ENCODE measurements at places on chromosomes 2 and 18.

- DNase-seq: no peak
Observed at GRCh38 chr2:151544449-151544848, 134.7 kb downstream of the RIF1 start.

DNA sequence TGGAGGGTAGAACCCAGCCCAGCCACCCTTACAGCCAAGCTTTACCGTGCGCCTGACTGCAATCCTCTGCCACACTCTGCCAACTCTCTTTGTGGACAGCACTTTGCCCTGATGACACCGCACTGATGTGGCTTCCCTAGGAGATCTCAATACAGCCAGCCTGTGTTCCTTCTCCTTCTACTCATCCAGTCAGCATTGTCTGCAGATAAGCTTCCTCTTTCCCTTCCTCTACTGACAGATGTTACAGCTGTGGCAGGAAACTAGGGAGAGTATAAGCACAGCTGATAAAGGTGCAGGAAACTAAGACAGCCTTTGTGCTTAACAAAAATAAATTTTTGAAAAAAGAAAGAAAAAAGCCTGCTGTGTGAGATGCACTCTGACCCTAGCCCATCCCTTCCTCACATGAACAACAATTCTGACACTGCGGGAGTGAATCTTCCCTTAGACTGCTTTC, 25.0 kb downstream of the CEP68 start:
- no peak for DNase-seq

DNA sequence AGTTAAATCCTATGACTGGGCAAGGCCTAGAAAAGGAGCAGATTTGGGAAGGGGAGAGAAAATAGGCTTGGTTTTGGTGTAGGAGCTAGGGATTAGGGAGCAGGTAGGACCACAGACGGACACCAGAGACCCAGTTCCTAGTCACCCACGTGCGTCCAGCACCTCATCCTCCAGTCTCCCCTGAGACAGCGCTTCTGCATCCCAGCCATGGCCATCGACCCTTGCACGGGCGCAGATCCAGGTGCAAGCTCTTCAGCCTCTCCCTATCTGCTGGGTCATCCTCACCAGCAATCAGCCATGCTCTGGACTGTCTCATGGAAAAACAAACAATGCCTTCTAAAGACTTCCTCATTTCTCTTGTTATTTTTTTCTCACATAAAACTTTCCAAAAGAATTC, 246.8 kb upstream of the RAB6C start:
- no peak for DNase-seq

DNA sequence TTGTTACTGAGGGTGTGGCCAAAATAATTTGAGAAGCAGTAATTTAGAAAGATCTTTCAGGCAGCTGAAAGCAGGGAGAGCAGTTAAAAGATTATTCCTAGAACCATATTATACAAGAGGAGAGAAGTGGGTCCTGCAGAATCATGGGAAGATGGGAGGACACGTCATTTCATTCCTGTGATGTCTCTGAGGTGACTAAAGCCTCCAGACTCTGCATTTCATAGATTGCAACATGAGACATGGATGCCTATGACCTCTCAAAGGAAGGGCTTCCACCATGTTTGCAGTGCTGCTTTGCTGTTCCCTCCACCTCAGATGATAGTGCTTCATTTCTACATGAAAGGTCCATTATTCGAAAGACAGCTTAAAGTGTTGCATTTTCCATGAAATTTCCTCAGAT, 788.4 kb downstream of the TSN start:
- DNase-seq: no peak

DNA sequence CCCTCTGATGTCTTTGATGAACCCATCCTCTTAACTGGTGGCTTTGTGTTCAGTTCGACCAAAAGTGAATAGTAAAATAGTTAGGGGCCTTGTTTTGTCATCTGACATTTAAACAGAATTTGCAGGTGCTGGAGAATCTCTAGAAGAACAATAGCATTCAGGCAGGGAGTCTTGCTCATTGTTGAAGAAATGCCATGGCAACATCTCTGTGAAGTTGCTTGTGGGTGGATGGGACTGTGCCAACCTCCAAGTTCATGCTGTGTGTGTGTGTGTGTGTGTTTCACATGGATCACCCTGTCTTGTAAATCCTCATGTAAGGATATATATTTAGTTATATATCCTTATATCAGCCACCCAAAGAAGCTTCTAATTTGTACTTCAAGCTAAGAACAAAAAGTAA, 66.7 kb downstream of the SKA1 start:
- no peak for DNase-seq

DNA sequence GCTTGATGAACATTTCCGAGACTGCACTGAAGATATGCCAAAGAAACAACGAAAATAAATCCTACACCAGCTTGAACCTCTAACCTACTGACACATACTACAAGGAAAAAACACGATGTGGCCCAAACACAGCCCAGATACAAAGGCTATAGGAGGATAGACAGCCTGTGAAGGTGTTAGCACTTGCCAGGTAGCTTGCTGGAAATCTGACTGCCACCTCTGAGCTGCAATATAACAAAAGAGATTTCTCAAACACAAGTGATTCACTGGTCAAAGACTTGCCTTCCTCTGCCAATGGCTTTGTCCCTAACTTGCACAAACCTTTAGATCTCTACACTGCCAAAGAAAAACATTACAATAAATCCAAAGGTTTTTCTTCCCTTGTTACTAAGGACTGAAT, 21.1 kb downstream of the CFAP210 start:
- no peak for DNase-seq

DNA sequence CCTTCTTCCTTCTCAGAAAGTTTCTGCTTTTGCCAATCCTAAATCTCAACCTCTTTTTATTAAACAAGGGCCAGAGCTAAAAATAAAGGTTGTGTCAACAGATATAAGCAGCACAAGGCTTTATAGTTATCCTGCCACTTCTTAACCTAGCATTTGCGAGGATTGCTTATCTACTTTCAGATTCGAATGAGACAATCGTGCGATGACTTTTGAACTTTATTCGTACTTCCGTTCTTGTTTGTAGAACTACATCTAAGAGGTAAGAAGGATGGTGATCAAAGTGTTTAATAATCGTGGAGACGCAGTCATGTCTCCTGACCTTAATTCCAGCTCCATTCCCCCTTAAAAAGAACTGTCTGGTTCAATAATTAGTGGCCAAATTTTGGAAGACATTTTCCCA, 578.6 kb downstream of the PIK3C3 start:
- DNase-seq: no peak

GRCh38 chr2:29021886-29022285, 40.8 kb downstream of the TOGARAM2 start:
- DNase-seq: no peak

- no peak for DNase-seq
Observed at GRCh38 chr18:57095884-57096283, 51.0 kb upstream of the BOD1L2 start.

DNA sequence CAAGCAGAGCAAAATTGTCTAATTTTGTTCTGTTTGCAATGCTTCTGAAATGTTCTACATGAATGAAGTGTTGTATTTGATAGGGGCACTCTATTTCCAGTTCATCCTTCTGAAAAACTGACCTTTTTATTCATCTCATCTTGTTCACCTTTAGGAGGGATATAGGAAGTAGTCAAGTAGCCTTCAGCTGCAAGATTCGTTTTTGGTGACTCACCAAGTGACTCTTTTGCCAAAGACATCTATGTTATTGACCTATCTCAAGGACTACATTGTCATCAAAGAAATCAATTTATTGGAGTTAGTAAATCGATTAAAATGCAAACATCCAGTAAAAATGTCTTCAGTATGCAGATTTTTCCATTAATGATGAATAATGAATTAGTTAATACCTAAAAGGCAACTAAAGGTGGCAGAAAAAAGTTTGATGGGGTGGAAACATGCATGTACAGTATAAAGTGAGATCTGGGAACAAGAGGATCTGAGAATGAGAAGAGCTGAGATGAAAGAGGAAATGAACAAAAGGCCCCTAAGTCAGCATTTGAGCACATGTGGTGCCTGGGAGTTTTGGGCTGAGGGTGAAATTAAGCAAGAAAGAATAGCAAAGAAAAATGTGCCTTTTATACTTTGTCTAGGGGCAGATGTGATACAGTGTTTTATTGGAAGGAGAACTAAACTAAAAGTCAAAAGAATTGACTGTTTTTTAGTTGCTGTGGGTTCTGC, 255.1 kb upstream of the LINC00305 start:
- no peak for DNase-seq

DNA sequence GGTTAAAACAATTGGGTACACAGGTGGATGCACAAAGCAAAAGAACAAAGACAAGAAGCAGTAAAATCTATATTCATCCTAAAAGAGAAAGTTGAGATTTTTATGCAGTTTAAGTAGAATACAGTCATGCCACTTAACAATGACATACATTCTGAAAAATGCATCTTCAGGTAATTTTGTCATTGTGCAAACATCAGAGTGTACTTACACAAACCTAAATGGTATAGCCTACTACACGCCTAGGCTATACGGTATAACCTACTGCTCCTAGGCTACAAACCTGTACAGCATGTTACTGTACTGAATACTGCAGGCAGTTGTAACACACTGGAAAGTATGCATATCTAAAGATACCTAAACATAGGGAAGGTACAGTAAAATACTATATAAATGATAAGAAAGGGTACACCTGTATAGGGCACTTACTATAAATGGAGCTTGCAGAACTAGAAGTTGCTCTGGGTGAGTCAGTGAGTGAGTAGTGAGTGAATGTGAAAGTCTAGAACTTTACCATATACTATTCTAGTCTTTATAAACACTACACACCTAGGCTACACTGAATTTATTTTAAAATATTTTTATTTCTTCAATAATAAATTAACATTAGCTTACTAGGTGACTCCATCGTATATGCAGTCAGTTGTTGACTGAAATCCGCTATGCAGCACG, 132.9 kb downstream of the BARD1 start:
- DNase-seq: no peak

DNA sequence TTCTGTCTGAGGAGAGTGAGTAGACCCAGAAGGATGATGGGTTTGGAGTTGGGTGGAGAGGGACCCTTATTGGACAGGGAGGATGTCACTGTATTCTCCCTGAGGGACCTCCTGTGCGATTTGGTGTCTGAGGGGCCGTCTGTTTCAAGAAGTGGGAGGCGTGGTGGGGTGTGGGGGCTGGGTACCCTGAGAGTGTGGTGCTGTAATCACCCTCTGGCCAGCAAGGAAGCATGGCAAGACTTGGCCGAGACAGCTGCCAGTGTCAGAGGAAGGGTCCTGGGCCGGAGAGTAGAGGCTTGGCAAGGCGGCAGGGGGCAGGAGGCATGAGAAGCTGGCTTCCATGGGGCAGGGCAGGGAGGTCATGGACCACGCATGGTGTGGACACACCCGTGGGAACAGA, 43.1 kb downstream of the CTIF start:
- DNase-seq: no peak

DNA sequence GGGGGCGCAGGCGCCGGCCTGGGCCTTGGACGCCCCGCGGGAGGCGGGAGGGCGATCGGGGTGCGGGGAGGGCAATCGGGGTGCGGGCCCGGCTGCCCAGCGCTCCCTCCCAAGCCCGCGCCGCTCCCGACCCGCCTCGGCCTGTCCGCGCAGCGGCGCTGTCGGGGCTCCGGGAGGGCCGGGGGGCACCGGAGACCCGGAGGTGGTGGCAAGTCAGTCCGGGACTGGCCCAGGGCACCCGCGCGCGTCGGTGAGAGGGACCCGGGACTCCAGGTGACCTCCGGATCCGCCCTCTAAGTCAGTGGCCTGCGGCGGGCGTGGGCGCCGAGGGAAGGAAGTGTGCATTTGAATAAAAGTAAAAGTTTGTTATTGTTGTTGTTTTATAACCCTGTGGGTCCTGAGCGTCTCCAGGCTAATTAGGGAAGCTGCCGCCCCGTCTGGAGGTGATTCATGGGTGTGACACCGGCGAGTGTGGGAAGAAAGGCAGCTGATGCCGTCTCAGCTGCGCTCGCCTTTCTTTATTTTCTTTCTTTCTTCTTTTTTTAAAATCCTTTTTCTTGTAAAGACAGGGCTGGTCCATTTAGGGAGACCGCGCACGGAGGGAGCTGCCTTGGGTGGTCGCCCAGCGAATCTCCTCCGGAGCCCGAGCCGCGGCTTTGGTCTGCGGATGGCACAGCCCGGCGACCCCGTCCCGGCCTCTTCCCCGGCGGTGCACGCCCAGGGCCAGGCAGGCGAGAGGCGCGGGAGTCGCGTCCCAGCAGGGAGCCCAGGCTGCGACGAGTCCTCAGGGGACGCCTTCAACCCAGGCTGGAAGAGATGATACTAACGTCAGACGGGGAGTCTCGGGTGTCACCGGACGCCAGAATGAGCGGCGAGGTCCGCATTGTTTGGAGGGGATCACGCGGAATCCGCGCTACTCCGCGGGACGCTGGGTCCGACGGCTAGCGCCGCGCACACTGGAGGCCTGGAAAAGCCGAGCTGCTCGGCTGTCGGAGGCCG, 627 bp upstream of the CRACDL start:
- peak; percentile 13 for DNase-seq

- no peak for DNase-seq
Observed at GRCh38 chr2:82330155-82330554, 2025.6 kb upstream of the LRRTM1 start.

DNA sequence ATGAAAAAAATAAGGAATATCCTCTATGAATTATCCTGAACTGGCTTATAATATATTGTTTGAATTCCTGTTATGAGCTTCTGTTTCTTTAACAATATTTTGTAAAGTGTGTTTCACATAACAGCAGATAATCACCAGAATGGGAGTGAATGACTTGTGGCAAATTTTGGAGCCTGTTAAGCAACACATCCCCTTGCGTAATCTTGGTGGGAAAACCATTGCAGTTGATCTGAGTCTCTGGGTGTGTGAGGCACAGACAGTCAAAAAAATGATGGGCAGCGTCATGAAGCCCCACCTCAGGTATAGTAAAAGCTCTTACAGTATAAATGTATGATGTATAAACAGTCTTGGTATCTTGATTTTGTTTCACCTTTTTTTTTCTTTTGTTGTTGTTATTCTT, 5.9 kb downstream of the GEN1 start:
- DNase-seq: no peak

DNA sequence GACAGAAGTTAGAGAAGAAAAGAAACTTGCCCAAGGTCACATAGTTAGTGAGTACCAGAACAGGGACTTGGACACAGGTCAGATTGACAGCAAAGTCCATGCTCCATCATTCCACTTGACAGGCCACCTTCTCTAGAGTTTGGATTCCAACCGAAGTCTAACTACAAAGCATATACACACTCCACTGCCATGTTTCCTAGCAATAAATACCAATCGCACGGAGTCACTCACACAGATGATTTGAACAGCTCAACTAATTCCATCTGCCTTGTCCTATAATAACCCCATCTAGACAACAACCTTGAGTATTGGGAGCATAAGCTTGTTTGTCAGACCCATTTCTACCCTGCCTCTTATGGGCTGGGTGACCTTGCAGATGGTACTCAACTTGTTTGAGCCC, 334.6 kb upstream of the MGAT5 start:
- no peak for DNase-seq
